ENCODE measurements at places on chromosomes 16 and 17.
A peak's percentile ranks its signal among the peaks of the same experiment; 100 is the strongest.

GRCh38 chr16:56547949-56548567 is 16.8 kb upstream of the MT4 start:
- no peak for DNase-seq

GRCh38 chr16:56983211-56983751 is 6.1 kb upstream of the NLRC5 start:
- DNase-seq, result no peak

DNA sequence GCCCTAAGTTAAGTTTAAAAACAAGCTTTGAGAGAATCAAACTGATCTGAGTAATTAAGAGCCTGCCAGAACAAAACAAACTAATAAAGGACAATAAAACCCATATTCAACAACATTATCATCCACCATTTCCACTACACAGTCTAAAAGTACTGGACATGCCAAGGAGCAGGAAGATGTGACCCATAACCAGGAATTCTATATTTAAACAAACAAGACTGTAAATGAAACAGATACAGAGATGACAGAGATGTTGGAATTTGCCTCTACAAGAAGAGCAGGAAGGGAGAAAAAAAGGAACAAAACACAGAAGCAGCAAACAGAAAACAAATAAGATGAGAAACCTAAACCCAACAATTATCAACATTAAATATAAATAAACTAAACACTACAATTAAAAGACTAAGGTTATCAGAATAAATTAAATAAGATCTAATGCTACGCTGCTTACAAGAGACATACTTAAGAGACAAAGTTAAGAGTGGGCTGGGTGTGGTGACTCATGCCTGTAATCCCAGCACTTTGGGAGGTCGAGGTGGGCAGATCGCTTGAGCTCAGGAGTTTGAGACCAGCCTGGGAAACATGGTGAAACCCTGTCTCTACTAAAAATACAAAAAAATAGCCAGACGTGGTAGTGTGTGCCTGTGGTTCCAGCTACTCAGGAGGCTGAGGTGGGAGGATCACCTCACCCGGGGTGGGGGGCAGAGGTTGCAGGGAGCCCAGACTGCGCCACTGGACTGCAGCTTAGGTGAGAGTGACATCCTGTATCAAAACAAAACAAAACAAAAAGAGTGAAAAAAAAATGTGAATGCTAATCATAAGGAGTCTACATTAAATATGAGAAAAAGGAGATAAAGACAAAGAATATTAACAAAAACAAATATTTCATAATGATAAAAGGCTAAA is 50.6 kb downstream of the CREBBP start:
- no peak for DNase-seq

- DNase-seq, result peak; percentile 64
Observed at GRCh38 chr17:30952638-30953393, 18.0 kb upstream of the RNF135 start.

DNA sequence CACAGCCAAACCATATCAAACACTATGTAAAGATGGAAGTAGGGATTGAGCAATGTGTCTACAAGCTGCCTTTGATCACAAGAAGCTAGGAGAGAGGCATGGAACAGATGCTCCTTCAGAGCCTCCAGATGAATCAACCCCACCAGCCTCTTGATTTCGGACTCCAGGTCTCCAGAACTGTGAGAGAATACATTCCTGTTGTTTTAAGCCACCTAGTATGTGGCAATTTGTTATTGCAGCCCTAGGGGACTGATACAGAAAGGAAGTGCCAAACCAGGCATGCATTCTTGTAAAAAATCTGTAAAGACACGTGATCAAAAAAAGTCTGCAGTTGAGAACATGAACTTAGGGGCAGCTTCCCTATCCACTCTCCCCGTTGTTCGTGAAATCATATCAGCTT is 91.1 kb downstream of the C17orf67 start:
- peak; percentile 42 for DNase-seq

DNA sequence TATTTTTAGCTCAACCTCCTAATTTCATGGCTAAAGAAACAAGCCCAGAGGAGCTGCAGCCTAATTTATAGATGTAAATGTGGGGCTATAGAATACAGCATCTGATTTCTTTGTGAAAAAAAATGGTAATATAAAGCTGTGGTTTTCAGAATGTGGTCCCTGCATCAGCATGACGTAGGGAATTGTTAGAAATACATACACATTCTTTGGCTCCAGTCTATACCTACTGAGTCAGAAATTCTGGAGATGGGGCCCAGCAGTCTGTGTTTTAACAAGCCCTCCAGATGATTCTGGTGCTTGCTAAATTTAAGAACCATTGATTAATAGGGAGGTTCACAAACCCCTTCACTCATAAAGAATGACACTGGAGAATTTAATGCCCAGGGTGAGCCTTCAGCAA is 18.1 kb upstream of the MYH8 start:
- no peak for DNase-seq

DNA sequence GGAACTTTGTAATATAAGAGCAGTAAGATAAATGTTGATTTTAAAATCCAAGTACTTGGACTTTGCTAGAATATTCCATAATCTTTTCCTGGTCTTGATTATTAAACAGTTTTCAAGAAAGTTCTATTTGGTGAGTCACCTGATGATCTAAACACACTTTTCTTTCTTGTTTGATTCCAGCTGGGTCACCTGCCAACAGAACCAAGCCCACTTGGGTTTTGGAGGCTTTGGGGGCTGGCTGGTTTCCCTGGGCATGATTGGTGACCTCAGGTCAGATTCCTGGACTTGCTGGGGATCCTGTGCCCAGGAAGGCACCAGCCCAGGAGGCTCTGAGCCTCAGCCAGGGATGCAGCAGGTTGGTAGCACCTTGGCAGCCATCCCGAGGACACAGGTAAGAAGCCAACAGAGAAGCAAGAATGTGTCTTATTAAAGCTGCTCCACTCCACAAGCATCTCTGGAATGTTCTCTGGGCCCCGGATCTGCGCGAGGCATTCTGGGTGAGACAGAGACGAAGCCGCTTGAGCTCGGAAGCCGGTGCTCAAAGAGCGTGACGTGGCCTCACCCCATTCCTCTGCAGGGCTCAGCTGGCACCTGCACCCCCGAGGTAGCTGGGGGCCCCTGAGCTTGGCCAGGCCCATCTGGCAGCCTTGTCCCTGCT is 3.1 kb upstream of the TEX19 start:
- no peak for DNase-seq

GRCh38 chr16:23901178-23902033 is 65.6 kb downstream of the PRKCB start:
- peak; percentile 98 for DNase-seq

DNA sequence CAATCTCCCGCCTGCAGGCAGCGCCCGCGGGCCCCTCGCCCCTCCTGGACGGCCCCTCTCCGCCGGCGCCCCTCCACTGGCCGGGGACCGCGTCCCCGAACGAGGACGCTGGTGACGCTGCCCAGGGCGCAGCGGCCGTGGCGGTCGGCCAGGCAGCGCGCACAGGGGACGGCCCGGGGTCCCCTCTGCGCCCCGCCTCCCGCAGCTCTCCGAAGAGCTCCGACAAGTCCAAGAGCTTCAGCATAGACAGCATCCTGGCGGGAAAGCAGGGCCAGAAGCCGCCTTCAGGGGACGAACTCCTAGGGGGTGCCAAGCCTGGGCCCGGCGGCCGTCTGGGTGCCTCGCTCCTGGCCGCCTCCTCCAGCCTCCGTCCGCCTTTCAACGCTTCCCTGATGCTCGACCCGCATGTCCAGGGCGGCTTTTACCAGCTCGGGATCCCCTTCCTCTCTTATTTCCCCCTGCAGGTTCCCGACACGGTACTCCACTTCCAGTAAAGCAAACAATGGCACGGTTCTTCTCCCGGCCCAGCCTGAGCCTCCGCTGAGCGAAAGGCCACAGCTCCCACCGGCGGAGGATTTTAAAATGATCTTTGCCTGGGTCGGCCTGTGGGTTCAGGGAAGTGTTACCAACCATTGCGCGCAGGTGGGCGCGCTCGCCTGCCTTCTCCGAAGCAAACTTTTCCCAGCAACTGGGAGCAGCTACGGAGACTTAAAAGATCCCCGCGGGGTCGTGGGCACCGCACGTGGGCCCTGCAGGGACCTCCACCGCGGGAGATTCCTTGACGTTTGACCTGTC is 1.1 kb downstream of the FOXL1 start:
- no peak for DNase-seq

- no peak for DNase-seq
Observed at GRCh38 chr16:26643519-26643918, 423.2 kb upstream of the C16orf82 start.

DNA sequence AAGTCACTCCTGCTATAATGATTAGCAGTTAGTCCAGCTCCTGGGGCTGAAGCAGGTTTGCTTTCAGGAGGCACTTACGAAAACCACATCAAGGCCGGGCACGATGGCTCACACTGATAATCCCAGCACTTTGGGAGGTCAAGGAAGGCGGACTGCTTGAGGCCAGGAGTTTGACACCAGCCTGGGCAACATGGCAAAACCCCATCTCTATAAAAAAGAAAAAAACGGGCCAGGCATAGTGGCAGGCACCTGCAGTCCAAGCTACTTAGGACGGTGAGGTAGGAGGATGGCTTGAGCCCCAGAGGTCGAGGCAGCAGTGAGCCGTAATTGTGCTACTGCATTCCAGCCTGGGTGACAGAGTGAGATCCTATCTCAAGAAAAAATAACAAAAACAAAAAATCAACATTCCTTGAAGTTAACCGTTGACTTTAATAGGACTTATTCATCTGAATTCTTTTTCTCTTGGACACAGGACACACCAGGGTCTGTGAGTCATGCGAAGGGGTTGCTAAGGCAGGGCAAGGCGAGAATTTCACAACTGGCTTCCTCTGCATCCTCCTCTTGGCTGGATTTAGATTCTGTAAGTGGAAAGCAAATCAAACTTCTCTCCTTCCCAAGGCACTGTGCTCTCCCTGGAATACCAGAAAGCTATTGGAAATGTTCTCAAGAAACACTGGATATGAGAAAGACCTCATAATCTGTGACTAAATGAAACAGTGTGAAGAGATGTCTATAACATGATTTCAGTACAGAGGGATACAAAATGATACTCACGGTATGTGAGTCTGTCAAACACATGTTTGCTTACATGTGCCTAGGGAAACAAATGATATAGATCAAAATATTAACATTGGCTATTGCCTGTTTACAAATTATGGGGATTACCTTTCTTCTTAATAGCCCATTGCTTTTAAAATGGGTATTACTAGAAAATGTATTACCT is 99.5 kb downstream of the SYCE1L start:
- DNase-seq, result no peak

GRCh38 chr17:71798701-71799100 is 322.1 kb upstream of the SOX9 start:
- no peak for DNase-seq

GRCh38 chr16:72894293-72895151 is 153.4 kb downstream of the ZFHX3 start:
- DNase-seq, result no peak

All from KBM-7 (cell line).